ENCODE measurements at places on chromosomes 13 and 19. TPM values are rescaled to one million over a fixed set of nuclear protein-coding genes. Genes with fewer than 3 reads are reported as not detected.

DNA sequence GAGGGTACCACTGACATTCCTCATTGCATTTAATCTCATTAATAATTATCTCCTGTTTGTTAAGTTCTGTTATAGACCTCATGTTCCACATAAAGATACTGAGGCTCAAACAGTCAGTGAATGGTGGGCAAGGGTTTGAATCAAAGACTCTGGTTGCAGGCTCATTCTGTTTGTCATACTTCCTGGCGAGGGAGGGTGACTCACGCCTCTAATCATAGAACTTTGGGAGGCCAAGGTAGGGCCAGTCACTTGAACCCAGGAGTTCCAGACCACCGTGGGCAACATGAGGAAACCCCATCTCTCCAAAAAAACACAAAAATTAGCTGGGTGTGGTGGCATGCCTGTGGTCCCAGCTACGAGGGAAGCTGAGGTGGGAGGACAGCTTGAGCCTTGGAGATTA is 220.7 kb upstream of the MIR17HG start:
- no peaks in the 10 kb centered on the region for H3K36me3 ChIP-seq
- H3K27ac ChIP-seq = no peak overlapping the region
- H3K27me3 ChIP-seq = peaks cover 20% of the 10 kb centered on the region
- no peak for DNase-seq
- H3K4me3 ChIP-seq = no peak overlapping the region
- H3K4me1 ChIP-seq = peaks cover 2% of the 10 kb centered on the region

DNA sequence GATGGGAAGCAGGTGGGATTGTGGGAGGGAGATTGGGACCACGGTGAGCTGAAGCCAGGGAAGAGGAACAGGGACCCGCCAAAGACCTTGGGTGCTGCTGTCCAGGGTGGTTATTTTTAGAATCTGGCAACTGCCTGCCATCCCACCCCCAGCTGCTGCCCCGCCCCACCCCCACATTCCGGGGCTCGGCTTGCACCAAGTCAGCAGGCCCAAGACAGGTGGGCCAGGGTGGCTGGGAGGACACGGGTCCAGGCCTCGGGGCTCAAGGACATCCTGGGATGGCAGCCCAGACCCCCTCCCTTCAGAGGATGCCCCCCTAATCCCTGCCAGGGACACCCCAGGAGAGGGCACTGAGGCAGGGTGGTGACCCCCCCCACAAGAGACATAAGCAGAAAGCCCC is 827 bp downstream of the CKM start:
- DNase-seq = no peak
- peaks cover 8% of the 10 kb centered on the region for H3K4me1 ChIP-seq
- H3K27me3 ChIP-seq = peaks cover 44% of the 10 kb centered on the region
- H3K36me3 ChIP-seq = peaks cover 10% of the 10 kb centered on the region

GRCh38 chr19:29303069-29303718 is 90.2 kb upstream of the UQCRFS1 start:
- H3K4me3 ChIP-seq = no peak overlapping the region
- peaks cover 3% of the 10 kb centered on the region for H3K36me3 ChIP-seq
- H3K27ac ChIP-seq = no peak overlapping the region
- H3K4me1 ChIP-seq = peaks cover 3% of the 10 kb centered on the region
- H3K27me3 ChIP-seq = peaks cover 67% of the 10 kb centered on the region
- no peak for DNase-seq

DNA sequence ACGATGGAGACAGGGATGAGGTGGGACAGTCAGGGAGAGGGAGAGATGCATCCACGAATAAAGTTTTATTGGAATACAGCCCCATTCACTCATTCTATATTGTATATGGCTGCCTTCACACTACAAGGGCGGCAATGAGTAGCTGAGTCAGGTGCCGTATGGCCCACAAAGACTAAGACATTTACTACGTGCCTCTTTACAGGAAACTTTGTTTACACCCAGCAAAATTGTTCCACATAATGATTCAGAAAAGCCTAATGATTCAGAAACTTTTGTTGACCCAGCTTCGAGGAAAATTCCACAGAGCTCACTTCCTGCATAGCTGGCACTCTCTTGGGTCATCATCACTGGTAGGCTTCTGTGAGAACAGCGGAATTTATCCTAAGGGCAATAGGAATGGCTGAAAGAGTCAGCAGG is 87.3 kb upstream of the PEG3 start:
- H3K27ac ChIP-seq = no peak overlapping the region
- DNase-seq = no peak
- no peaks in the 10 kb centered on the region for H3K36me3 ChIP-seq

DNA sequence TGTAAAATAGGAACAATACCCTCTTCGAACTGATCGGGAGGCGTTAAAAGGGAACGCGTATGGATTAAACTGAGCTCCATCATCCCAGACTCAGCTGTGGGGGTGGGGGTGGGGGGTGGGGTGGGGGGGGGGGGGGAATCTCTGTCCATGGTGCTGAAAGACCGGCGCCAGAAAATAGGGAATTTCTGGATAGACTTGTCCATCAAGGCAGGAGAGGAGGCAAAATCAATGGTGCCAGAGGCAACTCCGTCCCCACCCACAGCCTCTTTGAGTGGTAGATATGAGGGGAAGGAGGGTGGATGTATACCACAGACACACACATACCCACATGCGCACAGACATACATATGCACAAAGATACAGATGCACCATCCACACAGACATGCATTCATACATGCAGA is 37.4 kb downstream of the ZNF787 start:
- peaks cover 8% of the 10 kb centered on the region for H3K4me1 ChIP-seq
- no peak overlapping the region for H3K4me3 ChIP-seq
- no peak overlapping the region for H3K27ac ChIP-seq
- no peaks in the 10 kb centered on the region for H3K36me3 ChIP-seq
- no peak for DNase-seq

DNA sequence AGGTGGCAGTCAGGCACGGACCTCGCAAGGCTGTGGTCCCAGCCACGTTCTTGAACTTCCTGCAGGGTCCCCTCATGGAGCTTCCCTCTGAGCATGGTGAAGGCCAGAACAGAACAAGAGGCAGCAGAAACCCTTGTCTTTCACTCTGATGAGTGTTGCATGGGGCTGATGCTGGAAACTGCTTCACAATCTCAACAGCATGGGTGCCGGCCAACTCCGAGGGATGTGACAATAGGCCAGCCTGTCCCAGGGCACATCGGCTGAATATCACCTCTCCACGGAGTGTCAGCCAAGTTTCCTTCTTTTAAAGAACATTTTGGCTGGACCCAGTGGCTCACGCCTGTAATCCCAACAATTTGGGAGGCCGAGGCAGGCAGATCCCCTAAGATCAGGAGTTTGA is 173.9 kb downstream of the FOXO1 start:
- H3K27me3 ChIP-seq = no peaks in the 10 kb centered on the region
- no peak for DNase-seq
- H3K4me1 ChIP-seq = peaks cover 52% of the 10 kb centered on the region
- no peaks in the 10 kb centered on the region for H3K36me3 ChIP-seq

DNA sequence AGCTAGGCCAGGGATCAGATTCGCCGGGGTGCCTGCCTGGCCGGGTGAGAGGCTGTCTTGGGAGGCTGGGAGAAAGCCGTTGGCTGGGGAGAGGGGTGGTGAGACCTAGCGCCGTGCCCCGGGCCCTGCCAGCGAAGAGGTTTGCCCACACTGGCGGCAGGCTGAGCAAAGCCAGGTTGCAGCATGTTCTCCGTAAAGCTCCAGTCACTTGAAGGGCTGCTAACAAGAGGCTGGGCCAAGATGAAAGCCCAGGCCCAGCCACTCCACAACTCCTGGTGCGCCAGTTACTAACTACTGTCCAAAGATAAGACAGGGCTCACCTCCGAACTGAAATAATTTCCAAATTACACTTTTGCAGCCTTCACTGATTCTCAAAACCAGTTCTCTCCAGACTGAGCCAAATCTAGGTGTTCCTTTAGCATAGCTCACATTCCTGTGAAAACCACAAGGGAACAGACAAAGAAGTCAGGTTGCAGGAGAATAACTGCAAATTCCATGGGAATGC is 16.3 kb downstream of the ELAVL1 start:
- no peak overlapping the region for H3K4me3 ChIP-seq
- H3K36me3 ChIP-seq = peaks cover 16% of the 10 kb centered on the region
- H3K4me1 ChIP-seq = peaks cover 32% of the 10 kb centered on the region

Gene ZNF90
- total RNA-seq = 2.4 TPM

Gene SIGLEC10
- 2.7 TPM for total RNA-seq

Gene ERICH6B
- total RNA-seq = not detected

All from T-helper 17 cell (primary cell).